Activated T-helper 1 cell treated with anti-CD3 and anti-CD28 coated beads, Interleukin-12 subunit alpha, Interleukin-12 subunit beta, Interleukin-2, Interleukin-4 antibody, amounts not matched to agents 30 ng/mL and 10 ng/mL and 1 ng/mL, durations not matched to agents 14 hours and 24 hours and 36 hours (primary cell): ENCODE measurements at places on chromosomes 4 and X.

DNA sequence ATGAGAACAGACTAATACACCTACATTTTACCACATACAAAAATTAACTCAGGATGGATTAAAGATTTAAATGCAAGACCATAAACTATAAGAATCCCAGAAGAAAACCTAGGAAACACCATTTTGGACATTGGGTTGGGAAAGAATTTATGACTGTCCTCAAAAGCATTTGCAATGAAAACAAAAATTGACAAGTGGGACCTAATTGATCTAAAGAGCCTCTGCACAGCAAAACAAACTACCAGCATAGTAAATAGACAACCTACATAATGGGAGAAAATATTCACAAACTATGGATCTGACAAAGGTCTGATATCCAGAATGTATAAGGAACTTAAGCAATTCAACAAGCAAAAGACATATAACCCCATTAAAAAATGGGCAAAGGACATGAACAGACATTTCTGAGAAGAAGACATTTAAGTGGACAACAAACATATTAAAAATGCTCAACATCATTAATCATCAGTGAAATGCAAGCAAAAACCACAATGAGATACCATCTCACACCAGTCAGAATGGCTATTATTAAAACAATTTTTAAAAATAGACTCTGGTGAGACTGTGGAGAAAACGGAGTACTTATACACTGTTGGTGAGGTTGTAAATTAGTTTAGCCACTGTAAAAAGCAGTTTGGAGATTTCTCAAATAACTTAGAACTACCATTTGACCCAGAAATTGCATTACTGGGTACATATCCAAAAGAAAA, 221.7 kb upstream of the DIPK2B start:
- DNase-seq, result no peak

DNA sequence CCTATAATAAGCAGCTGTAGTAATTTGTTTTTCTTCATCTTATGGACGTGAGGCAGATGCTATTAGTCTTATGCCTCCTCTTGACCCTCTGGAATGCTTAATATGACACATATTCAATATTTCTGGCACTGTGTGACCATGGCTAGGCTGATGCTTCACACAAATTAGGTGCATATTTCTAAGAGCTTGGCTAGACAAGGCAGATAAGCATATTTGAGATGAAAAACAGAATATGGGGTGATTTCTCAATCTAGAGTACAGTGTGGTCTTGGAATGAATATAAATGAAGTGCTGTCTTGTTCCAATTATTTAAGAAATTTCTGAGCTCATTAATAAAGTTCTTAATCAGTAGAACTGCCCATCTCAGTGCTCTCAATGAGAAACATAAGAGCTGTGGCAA, 156.2 kb downstream of the NPNT start:
- no peak for DNase-seq

DNA sequence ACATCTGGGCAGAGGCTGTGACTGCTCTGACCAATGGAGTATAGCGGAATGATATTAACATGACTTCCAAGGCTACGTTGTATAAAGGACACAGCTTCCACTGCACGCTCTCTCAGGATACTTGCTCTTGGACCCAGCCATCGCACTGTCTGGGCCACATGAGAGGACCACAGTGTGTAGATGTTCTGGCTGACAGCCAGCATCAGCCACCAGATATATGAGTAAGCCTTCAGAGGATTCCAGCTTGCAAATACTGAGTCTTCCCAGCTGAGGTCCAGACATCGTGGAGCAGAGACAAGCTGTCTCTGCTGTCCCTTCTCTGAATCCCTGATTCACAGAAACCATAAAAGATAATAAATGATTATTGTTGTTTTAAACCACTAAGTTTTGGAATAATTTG, 146.8 kb upstream of the USP9X start:
- no peak for DNase-seq

- DNase-seq, result no peak
Observed at GRCh38 chrX:2243913-2244460, 256.8 kb downstream of the DHRSX start.

DNA sequence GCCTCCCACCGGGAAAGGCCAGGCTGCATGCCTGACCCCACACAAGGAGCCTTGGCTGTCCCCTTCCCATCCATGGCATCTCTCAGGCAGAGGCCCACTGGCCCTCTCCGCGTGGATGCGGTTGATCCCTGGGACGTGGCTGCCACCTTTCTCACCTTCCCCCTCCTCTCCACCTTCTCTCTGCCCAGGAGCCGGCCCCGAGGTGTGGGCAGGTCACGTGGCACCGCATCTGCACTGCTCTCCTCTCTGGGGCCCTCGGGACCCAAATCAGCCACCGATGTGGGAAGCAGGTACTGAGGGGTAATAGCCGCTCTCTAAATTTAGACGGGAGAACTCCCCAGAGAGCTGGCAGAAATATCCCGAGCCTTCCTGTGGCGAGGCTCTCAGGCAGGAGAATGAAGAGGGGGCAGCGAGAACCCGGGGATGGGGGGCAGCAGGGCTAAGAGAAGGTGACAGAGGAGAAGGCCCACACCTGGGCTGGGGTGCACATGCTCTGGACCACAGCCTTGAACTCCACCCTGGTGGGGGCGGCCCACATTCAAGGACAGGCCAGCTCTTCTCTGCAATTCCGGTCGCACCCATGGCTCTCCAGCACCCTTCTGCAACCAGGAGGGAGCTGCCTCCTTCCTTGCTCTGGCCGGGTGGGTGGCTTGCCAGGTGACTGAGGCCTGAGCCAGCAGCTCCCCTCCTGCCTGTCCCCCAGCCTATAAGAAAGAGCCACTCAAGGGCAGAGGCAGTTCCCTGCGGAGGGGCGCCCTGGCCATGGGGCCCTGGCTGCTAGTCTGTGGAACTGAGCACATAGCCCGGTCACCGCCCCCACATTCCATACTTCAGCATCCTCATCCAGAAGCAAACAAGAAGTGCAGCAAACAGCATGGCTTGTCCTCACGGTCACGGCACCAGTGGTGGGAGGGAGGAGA, 9.6 kb upstream of the DUSP9 start:
- DNase-seq, result no peak

DNA sequence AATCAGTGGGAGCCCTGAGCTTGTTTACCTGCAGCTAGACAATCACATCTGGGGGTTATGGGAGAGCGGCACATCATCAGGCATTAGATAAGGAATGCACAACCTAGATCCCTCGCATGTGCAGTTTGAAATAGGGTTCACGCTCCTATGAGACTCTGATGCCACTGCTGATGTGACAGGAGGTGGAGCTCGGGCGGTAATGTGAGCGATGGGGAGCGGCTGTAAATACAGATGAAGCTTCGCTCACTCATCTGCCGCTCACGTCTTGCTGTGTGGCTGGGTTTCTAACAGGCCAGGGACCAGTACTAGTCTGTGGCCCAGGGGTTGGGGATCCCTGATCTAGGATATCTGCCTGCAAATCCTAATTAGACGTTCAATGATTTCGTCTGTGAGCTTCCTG, 90.3 kb downstream of the CRMP1 start:
- DNase-seq, result no peak

DNA sequence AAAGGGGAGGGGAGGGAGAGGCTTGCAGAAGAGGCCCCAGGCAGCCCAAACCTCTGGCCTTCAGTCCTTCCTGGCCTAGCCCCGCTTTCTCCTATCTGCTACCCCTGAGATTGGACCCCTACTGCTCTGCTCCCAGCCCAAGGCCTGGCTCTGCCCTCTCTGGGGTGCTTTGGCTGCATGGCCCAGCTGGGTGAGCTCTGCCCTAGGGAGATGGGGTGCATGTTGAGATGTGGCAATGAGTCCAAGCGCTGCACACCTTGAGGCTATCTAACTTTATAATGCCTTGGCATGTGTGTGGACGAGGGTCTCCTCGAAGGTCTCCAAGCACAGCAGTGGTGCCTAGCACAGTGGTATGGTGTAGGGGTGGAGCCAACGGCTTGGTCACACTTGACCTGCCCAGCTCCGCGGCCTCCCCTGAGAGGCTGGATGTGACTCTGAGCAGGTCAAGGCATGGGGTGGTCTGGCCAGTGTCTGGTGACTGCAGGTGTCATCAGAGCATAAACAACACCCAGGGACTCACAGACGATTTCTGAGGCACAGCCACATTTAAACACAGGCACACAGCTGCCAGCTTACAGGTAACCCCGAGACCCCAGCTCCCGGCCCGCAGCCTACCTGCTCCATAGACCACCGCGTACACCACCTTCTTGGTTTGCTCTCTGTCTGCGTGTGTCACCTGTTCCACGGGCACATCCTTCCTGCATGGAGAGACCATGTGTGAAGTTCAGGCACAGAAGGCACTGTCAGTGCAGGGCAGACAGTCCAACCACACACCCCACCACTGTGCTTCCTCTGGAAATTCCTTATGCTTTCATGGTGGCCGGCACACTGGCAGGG, 36.3 kb downstream of the NAT8L start:
- DNase-seq, result no peak

- DNase-seq, result no peak
Observed at GRCh38 chr4:181701894-181702293, 541.3 kb upstream of the TENM3 start.

GRCh38 chr4:88458104-88458740, 1.3 kb downstream of the HERC5 start:
- DNase-seq, result no peak

- DNase-seq, result no peak
Observed at GRCh38 chr4:8266508-8266907, 3.0 kb upstream of the HTRA3 start.

GRCh38 chr4:97475621-97476020, 667.7 kb downstream of the STPG2 start:
- no peak for DNase-seq

- no peak for DNase-seq
Observed at GRCh38 chr4:74845834-74846233, 51.5 kb upstream of the BTC start.
